ENCODE measurements at places on chromosomes 7 and 10.
A peak's percentile ranks its signal among the peaks of the same experiment; 100 is the strongest.

DNA sequence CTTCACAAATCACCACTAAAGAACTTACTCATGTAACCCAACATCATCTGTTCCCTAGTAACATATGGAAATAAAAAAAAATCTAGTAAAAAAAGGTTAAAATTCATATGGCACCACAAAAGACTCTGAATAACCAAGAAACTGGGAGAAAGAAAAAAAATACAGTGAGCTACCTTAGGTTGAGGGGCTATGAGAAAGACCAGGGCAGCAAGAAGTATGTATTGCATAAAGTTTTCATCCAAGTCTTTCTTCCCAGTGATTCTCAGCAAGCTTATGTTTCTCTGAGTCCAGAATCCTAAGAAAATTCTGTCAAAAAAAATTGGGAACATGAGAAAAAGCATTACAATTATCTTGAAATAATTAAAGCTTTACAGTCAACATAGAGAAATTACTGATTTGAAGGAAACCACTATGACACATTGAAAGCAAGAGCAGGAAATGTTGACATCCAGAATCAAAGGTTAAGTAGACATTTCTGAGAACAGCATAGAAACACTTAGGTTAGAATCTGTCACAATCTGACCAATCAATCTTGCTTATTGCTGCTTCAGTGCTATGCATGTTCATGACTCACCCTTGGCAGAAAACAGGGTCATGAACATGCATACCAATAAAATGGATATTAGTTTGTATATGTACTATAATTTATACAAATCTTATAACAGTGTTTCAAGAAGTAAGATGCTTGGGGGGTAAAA, 494.0 kb upstream of the POT1 start:
- DNase-seq, result no peak

GRCh38 chr10:127987467-127988380, 80.8 kb downstream of the PTPRE start:
- DNase-seq, result no peak

DNA sequence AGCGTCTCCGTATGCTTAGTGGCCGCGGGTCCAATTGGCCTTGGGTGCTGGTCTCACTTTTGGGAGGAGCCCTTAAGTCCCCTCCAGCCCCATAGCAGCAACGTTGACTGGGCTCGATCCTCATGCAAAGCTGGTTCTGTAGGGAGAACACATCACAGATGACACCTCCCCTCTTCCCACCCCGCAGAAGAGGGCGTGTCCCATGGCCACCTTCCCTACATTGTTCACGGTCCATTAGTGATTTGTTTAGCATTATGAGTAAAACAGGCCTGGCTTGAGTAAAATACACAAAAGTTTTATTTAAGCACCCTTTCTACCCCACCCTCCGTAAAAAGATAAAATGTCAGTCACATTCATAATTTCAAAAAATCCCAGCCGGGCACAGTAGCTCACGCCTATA, 89.1 kb upstream of the SH2B2 start:
- no peak for DNase-seq

DNA sequence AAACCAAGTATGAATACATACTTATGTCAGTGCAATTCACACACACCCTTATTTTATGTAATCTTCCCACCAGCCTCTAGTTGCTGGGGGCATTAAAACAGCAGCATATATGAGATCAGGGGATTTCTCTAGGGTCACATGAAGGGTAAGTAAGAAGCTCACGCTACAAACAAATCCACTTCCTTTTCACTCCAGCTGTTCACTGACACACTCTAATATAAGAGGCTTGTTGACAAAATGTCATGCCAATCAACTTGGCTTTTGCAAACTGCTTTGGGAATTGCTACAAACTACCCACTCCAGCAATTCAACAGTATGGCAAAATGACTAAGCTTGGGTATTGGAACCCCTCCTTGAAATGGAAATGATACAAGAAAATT, 10.3 kb downstream of the FAM3C start:
- peak; percentile 87 for DNase-seq

GRCh38 chr10:23643111-23643780, 204.4 kb downstream of the OTUD1 start:
- DNase-seq, result no peak

- no peak for DNase-seq
Observed at GRCh38 chr7:45073031-45073785, 15.6 kb downstream of the NACAD start.

GRCh38 chr10:93469454-93469853, 12.7 kb downstream of the MYOF start:
- no peak for DNase-seq

GRCh38 chr7:158724658-158725505, 20.3 kb upstream of the NCAPG2 start:
- DNase-seq, result no peak

GRCh38 chr7:77796109-77796508, 2.1 kb downstream of the TMEM60 start:
- DNase-seq, result no peak

GRCh38 chr7:5615190-5616070, 166.0 kb downstream of the RNF216 start:
- no peak for DNase-seq

DNA sequence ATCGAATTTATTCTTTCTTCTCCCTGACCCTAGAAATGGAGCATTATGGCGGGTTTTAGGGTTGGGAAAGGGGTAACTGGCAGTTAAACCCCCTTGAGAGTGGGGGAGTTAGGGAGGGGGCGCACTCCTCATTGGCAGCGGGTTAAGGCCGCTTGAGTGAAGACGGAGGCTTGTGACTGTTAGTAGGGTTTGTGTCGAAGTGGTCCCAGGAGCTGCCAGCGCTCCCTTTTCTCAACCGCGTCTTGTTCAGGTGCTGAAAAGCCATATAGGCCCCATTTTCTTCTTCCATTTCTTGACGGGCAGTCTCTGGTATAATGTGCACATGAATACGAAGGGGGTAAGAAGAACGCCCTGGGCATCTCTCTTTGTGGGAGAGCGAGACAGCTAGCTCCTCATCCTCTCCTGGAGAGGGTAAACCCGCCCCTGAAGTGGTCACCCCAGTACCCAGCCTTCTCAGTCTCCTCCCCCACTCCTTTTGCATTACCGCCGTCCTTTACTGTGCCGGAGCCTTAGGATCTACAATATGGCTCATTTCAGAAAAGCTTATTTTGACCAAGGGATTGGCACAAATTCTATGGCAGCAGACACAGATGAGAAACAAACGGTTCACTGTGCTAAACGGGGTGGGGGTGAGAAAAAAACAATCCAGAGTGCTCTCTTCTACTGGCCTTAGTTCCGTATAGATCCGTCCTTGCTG, 836 bp downstream of the KMT2E start:
- peak; percentile 73 for DNase-seq

GRCh38 chr10:126634911-126635310, 35.6 kb downstream of the C10orf90 start:
- DNase-seq, result no peak

DNA sequence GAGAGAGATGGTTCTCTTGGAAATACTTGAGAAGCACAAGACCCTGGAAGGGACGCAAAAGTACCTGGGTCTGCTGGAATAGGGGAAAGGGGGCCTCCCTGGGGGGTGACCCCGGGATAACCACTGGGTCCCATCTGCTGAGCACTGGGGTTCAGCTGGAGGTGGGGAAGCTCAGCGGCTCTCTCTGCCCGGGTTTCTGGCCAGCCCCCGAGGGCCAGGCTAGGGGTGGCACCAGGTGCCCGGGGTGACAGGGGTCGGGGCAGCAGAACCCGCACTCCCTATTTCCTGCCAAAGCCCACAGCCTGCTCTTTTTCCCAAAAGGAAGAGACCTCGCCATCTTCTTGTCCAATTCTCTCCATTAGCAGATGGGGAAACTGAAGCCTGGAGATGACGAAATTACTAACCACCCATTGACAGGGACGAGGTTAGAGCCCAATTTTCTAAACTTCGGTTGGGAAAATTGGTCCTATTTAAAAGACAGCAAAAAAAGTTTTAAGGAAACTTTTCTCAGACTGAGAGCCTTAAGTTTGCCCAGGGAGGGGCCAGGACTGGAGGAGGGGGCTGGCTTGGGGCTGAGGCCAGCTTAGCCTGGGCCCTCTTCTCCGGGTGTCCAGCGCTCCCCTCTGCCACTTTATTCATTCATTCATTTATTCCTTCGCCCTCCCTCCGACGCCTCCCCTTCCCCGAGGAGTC, 17.8 kb upstream of the GATA3 start:
- DNase-seq, result no peak

DNA sequence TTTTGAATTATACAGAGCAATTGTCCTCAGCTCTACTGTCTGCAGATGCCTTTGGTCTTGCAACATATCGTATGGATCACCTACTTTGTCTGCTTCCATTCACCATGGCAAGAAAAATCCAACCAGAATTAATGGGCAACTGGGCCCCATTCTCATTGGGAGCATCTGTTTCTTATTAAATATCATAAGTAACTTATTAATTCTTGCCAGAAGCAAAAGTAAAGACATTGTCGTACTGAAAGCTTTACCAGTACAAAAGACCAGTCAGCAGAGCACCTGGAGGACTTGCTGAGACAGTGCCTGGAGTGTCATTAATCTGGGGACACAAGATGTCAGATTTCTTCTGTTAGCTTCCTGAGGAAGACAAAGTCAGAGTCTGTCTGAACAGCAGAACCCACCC, 404.5 kb downstream of the INHBA start:
- no peak for DNase-seq

DNA sequence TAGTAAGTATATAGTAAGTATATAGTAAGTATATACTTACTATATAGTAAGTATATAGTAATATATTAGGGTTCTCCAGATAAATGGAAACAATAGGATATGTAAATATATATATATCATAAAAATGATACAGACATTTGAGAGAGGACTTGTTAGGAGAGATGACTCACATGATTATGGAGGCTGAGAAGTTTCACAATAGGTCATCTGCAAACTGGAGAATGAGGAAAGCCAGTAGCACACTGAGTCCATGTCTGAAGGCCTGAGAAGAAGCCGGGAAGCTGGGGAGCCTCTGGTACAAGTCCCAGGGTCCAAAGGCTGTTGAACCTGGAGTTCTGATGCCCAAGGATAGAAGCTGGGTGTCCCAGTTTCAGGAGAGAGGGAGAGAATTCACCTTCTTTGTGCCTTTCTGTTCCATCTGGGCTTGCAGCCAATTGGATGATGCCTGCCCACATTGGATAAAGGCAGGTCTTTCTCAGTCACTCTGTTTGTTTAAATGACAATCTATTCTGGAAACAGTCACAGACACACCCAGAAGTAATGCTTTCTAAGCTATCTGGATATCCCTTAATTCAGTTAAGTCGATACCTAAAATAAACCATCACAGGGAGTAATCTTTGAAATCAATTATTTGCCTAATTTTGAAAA, 205.5 kb upstream of the CDC14C start:
- DNase-seq, result no peak

GRCh38 chr10:115659616-115660015, 566.5 kb downstream of the ATRNL1 start:
- no peak for DNase-seq

- DNase-seq, result no peak
Observed at GRCh38 chr7:101686030-101686429, 56.9 kb upstream of the MYL10 start.

DNA sequence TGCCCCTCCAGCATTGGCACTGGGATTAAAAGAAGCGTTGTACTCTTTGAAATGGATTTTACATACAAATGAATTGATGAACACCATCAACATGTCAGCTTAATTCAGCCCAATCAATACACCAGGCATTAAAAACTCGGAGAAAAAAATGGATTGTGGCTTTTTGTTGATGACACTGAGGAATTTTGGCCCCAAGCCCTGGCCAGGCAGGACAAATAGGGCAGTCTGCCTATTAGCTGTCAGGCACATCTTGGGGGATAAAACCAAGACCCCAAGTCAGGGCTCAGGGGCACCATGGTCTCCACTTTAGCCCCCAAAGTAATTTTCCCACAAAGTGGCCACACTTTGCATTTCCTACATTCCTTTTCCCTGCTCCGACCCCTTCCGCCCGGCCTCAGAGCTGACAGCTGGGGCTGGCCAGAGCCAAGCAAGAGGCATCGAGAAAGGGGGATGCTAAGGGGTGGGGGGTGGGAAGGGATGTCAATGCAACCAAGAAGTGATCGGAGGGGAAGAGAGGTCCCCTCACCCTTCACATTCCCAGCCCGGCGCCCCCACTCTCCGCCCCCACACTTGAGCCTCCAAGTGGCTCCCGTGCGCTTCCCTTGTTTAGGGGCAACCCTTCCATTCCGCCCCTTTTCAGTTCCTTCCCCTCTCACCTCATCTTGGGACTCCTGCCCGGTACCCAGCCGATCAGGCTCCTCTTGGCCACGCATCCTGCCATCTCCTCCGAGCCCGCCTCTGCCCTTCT, 711 bp downstream of the HIP1 start:
- DNase-seq, result peak; percentile 18

DNA sequence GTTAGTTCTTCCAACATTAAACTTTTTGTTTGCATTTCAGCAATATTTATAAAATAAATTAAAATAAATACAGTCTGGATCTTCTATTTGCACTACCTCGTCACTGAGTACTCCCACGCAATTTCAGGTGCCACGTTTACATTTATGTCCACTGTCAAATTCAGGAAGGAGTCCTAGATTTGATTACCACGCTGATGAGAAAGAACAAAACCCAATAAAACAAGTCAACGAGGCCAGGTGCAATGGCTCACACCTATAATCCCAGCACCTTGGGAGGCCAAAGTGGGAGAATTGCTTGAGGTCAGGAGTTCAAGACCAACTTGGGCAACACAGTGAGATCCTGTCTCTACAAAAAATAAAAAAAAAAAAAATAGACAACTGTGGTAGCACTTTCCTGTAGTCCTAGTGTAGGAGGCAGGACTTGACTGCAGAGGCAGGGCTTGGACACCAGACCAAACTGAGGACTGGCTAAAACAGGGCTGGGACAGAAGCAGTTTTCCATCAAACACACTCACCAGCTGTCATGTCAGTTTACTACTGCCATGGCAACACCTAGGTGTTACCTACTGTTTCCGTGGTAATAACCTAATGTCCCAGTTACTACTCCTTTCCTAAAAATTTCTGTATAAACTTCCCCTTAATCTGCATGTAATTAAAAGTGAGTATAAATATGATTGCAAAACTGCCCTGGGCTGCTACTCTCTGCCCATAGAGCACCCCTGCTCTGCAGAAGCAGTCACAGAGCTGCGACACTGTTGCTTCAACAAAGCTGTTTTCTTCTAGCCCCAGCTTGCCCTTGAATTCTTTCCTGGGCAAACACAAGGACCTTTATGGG, 341.7 kb downstream of the PARD3 start:
- no peak for DNase-seq

GRCh38 chr10:27723436-27723835, 22.2 kb downstream of the MKX start:
- no peak for DNase-seq

DNA sequence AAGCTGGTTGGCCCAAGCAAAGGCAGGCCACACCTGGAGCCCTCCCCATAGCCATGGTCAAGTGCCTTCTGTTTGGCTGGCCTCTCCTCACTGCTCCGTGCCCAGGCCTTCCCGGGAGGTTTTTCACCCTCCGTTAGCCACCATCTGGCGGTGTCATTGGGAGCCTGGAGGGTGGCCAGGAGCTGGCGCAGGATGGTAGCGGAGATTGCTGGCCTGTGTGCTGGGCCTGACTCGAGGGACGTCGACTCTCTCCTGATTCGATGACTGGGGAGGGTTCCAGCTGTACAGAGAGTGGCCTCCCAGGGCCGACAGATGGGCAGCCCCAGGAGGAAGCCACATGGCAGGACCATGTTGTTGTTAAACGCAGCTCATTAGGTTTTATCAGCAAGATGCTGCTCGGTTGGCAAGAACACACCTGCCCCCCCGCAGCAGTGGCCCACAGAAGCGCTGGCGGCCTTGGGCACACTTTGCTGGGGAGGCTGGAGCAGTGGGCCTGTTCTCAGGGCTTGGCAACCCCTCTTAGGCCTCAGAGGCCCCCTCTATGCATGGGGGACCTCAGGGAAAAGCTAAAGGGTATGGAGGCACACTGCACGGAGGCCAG, 64.0 kb upstream of the CACUL1 start:
- DNase-seq, result no peak
